Muscle of back (tissue), 13 donors: ENCODE measurements at places on chromosomes 4 and X. TPM values are rescaled to one million over a fixed set of nuclear protein-coding genes. Genes with fewer than 3 reads are reported as not detected.

DNA sequence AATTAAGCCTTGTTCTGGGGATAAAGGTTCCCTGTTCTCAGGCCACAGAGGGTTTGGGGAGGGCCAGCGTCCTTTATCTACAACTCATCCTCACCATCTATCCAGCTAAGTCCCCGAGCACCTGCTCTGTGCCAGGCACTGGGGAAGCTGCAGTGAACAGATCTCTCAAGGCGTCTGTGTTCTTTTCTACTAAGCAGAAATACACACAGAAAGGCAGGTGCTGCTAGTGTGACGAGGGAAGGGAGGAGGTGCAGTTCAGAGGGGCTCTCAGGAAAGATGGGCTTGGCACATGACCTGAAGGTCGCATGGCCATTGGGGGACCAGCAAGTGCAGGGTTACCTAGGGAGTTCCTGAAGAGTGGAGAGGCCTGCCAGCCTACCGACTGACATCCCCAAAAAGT lies 352.2 kb downstream of the NR3C2 start:
- no peak for DNase-seq

DNA sequence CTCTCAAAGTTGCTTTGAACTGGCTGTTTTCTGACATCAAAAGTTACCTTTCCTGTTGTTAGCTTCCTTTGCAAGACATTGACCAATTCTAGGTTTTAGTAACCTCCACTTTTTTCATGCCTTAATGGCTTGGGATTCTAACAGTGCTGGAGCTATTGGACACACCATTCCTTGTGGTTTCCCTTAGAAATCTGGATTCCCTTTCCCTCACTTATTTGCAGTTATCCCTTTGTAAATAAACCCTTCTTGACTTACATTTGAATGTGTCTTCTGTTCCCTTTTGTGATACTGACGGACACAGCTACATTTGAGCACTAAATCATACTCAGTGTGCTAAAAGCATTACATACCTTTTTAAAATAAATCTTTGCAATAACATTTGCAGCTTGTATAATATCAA lies 1927.6 kb upstream of the IGFBP7 start:
- no peak for DNase-seq

MMGT1 gene
- polyA plus RNA-seq: 22.3 TPM

DNA sequence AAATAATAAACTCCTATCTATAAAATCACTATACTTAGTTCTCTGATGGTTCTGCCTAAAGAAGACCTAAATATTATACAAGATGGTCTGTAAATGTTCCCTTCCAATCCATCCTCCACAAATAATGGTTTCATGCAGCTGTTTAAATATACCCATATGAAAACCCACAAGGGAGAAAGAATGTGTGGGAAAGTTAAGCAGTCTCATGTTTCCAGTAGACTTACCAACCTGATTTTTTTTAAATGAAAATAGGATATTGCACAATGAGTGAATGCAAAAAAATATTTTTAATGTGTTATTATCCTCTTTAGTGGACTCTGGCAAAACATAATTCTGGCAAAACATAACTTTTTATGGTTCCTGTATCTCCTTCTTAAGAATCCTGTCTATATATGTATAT lies 23.3 kb downstream of the CAMK2D start:
- peak; percentile 42 for DNase-seq

- DNase-seq: peak; percentile 15
Observed at GRCh38 chr4:112819729-112820128, 182.8 kb downstream of the LARP7 start.

- DNase-seq: no peak
Observed at GRCh38 chrX:24464498-24464835, 619 bp upstream of the PDK3 start.

DNA sequence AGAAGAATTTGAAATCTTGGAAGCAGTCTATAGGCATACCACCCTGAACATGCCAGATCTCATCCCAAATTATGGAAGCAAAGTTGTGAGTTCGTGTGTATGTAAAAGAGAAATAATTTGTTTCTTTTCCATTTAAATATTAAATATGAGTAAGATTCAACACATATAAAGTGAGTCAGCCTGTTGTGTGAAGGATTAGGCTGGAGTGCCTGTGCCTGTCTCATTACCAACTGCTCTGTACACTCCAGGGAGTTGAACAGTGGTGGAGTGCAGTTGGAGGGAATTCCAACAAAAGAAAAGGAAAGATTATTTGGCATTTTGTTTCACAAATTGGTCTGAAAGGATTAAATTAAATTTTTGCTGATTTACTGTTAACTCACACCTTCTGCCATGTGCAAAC lies 435.6 kb downstream of the FAT4 start:
- no peak for DNase-seq

- no peak for DNase-seq
Observed at GRCh38 chr4:141730805-141731204, 94.4 kb downstream of the IL15 start.

- peak; percentile 5 for DNase-seq
Observed at GRCh38 chr4:105896984-105897775, 1.9 kb downstream of the NPNT start.

ELF2 gene
- polyA plus RNA-seq: 36.0 TPM

DNA sequence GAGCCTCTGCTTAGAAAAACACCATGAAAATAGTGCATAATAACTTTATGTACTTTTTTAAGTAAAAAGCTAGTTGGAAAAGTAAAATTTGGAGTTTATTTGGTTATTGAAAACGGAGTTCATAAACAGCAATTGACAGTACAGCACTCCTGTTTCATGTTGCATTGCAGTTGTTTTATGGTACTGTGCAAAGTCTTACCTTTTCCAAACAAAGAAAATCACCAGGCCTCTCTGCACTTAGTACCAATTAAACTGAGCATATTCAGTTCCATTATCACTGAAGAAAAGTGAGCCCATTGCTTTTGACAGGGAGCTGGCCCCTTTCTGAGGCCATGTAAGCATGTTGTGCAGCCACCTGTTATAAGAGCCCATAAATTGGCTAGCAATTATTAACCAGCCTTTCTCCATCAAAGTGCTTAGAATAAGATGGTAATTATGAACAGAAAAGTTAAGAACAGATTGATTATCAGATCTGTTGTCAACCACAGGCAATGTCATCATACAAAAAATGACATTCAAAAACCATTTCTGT lies 376.6 kb upstream of the EMCN start:
- DNase-seq: no peak

- no peak for DNase-seq
Observed at GRCh38 chr4:176306837-176307665, 12.7 kb upstream of the SPCS3 start.

HTT gene
- polyA plus RNA-seq: 21.8 TPM

DNA sequence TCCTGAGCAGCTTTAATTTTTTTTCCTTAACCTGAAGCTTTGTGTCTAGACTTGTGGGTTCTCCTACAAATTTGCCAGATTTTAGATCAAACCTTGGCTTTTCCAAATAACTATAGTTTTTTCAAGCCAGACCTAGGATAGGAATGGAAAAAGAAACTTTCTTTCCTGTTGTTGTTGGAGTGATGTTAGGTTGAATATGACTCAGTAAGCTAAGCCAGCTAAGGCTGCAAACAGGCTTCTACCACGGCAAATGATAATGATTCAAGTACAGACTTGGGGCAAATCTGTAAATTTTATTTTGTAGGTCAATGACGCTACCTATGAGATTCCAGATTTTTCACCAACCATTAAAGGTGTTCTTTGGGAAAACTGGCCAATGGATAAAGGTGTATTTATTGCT lies 45.6 kb downstream of the WDR19 start:
- DNase-seq: no peak

FAM47E gene
- polyA plus RNA-seq: 0.52 TPM

- no peak for DNase-seq
Observed at GRCh38 chr4:66906314-66906713, 639.0 kb downstream of the CENPC start.

- DNase-seq: no peak
Observed at GRCh38 chrX:103727115-103727514, 16.4 kb downstream of the TMEM31 start.

ELOVL6 gene
- polyA plus RNA-seq: 8.0 TPM
